ENCODE measurements at places on chromosomes 1 and 21. TPM values are rescaled to one million over a fixed set of nuclear protein-coding genes. Genes with fewer than 3 reads are reported as not detected.

DNA sequence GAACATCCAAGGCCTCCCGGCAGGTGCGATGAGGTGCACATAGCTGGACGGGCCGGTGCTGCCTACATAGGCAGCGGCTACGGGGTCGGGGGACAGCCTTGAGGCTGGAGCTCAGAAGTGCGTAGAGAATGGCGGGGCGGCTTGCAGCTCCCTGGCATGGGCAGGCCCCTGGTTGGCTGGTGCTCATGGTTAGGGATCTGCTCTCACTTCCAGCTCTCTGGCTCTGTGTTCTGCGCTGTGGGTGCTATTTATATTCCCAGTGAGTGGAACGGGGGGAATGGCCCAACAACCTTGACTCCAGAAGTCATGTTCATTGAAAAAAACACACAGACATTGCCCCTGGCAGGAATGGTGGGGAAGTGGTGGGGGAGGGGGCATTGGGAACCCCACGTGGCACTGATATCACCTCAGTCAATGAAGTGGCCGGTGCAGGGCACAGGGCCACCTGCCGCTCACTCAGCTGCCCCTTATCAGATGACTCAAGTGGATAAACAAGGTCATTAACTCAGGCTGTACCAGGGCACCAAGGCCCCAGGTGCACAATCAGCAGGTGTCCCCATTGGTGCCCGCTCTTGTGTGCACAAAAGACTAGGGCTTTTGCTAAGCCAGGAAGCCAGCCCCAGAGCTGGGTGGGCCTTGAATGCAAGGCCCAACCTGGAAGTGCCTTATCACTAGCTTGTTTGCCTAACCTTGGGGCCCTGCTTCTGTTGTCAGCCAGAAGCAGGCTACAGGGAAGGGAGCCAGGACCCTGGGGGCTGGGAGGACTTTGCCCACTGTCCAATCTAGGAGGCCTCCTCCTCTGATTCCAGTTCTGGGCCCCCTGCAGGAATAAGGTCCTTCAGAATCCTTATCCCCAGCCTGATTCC is at the start of gene NR0B2:
NR0B2 (minus strand) TSS at position 222 of the 866 bp plus-strand sequence; CDS start at position 187, 35 bp downstream.
- no peak for DNase-seq

Gene SH2D1B
- total RNA-seq: 12.7 TPM

- DNase-seq: no peak
Observed at GRCh38 chr1:228889289-228889688, 154.0 kb downstream of the RHOU start.

DNA sequence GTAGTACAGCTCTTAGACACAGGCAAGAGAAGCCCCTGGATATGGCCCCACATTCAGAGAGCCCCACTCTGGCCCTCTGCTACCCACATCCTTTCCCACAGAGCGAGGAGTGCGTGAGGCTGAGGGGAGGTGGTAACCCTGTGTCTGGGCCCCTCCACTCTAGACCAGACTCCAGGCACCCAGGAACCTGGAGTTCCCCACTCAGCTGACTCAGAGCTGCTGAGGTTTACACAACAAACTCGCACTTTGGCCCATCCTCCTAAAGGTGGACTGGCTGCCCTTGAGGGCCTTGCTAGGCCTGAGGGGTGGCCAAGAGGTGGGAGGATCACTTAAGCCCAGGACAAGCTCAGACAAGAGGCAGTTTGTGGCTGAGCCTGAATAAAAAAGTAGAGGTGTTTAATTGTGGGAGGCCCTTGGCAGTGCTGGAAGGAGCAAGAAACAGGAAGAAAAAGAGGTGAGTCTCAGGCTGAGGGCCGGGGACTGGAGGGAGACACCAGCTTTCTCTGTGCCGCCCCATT is 10.7 kb downstream of the MR1 start:
- DNase-seq: peak; percentile 94

- DNase-seq: no peak
Observed at GRCh38 chr1:24896176-24896575, 33.9 kb downstream of the RUNX3 start.

Gene LCE6A
- total RNA-seq: not detected

Gene TTC34
- total RNA-seq: 0.56 TPM

DNA sequence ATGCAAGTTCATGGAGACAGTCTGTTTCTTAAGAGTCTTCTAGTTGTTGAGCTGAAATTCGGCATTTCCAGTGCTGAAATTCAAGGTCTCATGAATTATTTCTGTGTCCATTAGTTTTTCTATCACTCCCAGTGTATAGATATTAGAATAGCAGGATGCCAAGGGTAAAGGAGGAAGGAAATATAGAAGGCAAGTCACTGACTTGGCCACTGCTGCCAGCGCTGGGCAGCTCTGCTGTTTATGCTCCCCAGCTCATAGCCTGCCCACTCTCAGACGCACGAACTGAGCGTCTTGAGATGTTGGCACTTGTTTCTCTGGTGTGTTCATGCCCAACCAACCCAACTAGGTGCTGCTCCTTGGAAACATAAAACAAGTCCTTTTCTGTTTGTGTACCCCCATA is 110.1 kb downstream of the SLC45A1 start:
- DNase-seq: no peak

DNA sequence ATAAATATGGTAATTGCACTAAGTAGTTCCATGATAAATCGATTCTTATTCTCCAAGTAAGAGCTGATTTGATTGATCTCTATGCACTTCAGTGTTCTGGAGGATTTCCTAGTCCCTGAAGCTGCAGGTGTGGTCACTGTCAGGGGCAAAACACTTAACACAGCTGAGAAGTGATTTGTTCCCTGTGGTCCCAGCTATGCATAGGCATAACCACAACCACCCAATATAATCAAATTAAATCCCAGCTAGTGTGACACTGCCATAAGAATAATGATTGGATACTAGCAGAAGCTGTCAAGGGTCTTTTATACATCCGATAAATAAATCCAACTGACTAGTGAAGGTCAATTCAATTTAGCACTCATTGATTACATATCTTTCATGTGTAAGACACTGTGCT is 60.1 kb downstream of the PTGER3 start:
- no peak for DNase-seq

DNA sequence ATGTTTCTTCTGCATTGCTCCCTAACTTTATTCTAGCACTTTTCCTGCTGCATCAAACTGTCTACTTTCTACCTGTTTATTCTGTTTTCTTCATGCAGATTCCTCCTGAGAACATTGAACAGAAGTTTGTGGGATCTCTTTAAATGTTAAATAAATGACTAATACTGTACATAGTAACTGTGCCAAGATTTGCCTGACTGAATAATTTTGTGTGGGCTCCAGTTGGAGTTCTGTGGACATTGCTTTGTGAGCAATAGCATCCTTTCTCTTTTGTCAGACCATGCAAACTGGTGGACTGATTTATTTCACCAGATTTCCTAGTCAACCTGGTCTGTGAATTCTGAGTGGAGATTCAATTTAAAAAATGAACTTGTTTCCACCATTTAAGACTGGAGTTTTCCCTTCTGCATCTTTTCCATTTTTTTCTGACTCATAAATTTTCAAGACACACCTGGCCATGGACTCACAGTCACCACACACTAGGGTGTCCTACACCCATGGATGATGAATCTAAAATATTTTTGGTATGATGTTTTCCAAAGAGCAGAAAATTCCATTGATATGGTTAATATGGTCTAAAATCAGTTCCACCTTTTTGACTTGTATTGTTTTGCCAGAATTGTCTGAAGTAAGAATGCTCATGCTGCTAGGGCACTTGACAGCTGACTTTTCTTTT is 140.7 kb upstream of the SPAG17 start:
- no peak for DNase-seq

DNA sequence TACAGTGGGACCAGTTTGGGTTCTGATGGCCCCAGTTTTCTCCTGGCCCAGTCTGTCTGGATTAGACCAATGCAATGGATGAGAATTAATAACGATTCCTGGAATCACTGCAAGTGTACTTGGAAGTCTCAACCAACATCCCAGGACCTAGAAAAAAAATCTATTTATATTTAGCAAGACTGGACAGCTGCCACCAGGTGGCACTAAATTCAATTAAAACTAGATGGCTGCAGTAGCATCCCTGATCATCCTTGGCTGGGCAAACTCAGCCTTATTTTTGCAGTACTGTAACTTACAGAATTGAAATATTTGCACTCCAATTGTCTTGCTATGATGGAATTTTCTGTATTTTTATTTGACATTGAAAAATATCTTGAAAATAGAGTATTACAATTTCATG is 165.7 kb downstream of the NCAM2 start:
- DNase-seq: no peak

DNA sequence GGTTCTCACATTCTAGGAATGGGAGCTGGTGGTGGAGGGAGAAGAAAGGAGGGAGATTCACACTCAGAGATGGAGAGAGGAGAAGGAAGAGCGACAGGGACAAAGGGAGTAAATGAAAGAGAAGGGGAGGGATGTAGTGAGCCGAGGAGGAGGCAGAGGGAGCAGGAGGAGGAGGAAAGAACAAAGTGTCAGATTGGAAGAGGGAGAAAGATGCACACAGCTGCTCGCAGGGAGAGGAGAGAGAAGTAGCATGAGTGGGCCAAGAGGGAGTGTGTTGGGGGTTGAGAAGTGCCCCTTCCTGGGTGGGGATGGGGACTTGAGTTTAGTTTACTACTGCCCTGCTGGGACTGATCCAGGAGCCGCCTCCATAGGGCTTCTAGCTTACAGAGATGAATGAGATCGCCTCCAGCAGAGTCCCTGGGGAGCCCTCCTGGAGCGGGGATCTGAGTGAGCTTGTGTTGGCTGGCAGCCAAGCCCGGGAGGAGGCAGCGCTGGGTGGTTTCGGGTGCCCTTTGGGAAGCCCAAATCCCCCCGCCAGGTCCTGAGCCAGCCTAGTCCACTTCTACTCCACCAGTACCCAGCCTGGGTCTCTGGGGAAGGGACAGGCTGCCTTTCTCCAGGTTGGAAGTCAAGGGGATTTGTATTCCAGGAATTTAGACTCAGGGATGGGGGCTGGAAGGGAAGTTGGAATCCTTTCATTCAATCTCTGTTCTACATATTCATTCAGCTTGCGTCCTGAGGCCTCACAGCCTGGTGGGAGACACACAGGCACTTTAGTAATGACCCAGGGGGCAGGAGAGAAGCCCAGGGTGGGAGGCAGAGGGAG is 20.9 kb downstream of the PTPRU start:
- no peak for DNase-seq

Gene LEMD1
- total RNA-seq: not detected

Gene IQCC
- total RNA-seq: 1.7 TPM

GRCh38 chr21:15964236-15964855 is 234.6 kb downstream of the USP25 start:
- DNase-seq: no peak

GRCh38 chr1:97097404-97097925 is 375.9 kb downstream of the PTBP2 start:
- no peak for DNase-seq

DNA sequence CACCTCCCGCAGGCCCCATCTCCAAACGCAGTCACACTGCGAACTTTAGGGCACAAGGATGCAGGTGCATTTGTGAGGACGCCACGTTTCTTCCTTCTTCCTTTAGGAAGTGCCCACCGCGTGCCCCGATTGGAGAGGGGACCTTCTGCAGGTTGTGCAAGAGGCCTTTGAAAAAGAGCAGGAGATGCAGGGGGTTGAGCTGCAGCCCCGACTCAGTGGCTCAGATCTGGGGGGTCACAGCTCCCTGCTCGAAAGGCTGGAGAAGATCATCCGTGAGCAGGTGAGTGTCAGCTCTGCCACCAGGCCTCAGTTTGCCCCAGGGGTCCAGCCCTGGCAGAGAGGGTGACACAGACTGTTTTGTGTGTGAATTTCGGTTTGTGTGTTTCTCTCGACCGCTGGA is 31.2 kb upstream of the DIP2A start:
- DNase-seq: no peak

DNA sequence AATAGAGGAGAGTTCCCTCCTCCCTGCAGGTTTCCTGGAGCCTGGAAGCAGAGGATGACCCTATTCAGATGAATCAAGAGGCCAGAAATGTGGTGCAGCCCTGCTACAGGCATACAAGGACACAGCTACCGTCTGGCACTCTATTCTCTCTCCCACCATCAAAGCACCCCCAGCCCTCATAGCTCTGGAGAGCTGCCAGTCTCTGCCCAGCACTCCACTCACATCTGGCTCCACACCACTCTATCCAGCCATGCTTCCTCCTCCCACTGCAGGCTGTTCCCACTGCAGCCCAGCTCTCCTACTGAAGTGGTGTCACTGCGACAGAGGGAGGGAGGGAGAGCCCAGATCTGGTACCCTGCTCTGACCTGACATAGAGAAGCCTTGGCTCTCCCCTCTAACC is 18.4 kb downstream of the SYT2 start:
- no peak for DNase-seq

DNA sequence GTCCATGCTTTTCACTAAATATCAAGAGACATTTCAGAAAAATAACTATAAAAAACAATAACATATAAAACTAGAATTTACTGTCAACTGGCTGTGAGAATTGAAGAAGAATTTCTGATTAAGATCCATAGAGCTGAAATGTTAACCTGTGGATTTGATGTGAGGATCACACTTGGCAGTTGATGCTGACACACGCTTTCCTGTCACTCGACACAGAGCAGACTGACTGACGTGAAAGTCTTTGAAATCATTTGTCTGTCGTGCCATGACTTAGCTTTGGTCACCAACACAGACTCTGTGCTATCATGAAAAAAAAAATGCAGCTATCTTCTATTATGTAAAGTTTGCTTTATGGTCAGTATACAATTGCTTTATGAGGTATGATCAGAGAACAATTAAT is 706.0 kb upstream of the ZP4 start:
- DNase-seq: no peak

DNA sequence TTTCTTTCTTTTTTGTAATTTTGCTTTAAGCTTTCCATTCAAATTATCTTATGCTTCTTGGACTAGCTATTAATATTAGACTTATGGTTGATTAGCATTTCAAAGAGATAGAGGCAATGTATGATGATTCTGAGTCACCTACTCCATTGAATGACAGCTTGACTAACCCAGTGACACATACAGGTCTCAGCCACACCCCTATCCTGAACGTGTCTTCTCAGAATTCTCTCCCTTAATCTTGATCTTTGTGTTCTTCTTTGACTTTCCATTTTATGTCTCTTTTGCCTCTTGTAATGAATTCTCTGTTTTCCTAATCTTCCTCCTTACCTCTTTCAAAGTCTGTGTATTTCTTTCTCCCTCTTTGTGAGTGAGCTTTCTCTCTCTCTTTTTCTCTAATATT is 241.1 kb downstream of the PDE4B start:
- no peak for DNase-seq

Gene PTPRF
- 1.3 TPM for total RNA-seq

Gene SPATA45
- total RNA-seq: not detected

Gene CSF3R
- total RNA-seq: 0.64 TPM

Gene CCNL2
- total RNA-seq: 196 TPM

Gene TDRD5
- not detected for total RNA-seq

Data from natural killer cell treated with Interleukin-12 subunit alpha and Interleukin-12 subunit beta and Interleukin-15 and Interleukin-18, amount 100 ng/mL, for 72 hours (primary cell).